ENCODE measurements at places on chromosomes 12 and 14.

- no peak for DNase-seq
These were observed 35.3 kb upstream of the CSRNP2 start for GRCh38 chr12:51118706-51119105.

DNA sequence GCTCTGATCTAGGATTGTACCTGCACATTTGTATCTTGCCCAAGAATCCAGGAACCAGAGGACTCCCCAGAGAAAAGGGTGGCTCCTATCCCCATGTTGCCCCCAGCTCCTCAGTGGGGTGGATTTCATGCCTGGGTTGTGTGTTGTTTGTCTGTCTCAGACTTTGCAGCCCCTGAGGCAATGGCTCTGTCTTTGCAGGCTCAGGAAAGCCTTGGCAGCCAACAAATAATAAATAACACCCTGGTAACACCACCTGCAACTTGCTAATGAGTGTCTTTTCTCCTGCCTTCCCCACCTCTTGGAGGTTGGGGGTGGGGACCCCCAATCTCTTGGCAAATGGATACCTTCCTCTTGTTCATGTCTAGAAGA lies 65.2 kb upstream of the CISTR start:
- DNase-seq = no peak

GRCh38 chr14:36293824-36294223 lies 26.6 kb downstream of the MBIP start:
- DNase-seq = no peak

DNA sequence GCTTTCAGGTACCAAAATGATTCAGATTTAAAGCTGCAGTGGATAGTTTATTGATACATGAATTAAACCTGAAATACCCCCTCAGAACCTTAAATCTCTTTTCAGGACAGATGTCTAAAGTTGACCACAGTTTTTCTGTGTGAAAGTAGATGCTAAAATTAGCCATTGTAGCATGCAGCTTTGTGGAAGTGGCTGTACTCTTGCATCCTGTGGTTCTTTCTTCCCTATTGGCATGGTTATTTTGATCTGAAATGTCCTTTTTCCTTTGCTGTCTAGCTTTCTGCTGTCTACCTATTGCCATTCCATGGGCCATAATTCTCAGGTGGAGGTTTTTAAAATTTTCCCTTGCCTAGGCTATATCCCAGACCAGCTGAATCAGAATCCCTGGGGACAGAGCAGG lies 455.6 kb downstream of the ZFP36L1 start:
- no peak for DNase-seq

GRCh38 chr14:52369305-52369801 lies 55.2 kb downstream of the PTGER2 start:
- no peak for DNase-seq

GRCh38 chr12:62692884-62693283 lies 226.3 kb downstream of the MON2 start:
- no peak for DNase-seq

DNA sequence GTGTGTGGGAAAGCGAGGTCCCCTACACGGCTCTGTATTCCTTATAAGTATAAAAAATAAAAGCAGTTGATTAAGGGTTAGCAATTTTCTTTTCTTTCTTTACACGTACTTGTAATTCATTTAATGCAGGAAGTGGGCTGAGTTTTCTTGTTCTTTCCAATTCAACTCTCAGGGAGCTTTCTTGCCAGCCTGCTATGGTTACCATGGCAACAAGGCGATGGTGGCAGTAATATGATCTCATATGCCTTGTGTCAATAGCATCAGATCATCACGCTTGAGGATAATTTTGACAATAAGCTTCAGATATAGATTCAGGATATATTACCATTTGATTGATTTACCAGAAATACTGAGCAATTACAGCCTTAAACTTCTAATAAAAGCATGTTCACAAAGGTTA lies 466.5 kb downstream of the APAF1 start:
- DNase-seq = no peak

DNA sequence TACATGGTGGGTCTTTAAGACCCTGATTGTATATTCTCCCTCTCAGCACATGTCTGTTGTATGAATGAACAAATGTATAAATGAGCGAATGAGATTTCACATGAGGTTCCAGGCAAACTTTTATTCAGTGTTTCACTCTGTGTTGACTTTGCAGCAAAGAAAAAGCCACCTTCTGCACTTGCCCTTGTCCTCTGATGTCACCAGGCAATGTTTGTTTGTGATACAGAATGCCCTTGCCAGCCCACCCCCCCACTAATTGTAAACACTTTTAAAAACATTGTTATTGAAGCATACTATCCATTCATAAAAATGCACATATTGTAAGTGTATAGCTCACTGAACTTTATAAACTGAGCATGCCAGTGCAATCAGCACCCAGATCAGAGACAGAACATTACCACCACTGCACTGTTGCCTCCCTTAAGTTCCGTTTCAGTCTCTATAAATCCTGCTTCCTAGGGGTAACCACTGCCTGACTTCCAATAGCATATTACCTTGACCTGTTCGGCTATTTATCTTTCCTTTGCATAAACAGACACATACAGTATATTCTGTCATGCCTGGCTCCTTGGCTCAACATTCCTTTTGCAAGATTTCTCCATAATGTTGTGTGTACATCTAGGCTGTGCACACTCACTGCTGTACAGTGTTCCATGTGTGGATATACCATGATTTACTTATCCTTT lies 11.3 kb upstream of the LTA4H start:
- DNase-seq = no peak

- DNase-seq = no peak
These were observed 177.9 kb downstream of the KICS2 start for GRCh38 chr12:64044191-64044590.

Measured in T1000 (cell line).